ENCODE measurements at places on chromosomes 1 and 21. TPM values are rescaled to one million over a fixed set of nuclear protein-coding genes. Genes with fewer than 3 reads are reported as not detected.

The NCAM2 gene
- total RNA-seq: 4.3 TPM

The BNIPL gene
- 1.4 TPM for total RNA-seq

The MIXL1 gene
- total RNA-seq: 0.54 TPM

The AMPD1 gene
- total RNA-seq: not detected

DNA sequence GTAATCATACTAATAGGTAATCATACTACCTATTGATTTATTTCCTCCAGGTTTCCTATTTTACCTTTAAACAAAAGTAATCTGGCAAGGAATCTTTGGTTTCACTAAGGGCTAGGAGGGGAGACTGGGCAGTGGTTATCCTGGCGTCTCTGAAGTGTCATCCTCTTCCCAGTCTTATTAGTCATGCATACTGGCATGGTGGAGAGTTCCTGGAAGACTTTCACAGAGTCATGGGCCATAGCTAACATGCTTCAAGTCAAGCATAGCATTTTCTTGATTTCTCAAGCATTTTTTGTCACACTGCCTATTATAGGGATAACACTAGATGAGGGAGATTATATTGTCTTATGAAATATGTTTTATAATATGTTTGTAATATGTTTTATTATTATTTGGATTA, 64.0 kb upstream of the ASB17 start:
- no peak for DNase-seq

DNA sequence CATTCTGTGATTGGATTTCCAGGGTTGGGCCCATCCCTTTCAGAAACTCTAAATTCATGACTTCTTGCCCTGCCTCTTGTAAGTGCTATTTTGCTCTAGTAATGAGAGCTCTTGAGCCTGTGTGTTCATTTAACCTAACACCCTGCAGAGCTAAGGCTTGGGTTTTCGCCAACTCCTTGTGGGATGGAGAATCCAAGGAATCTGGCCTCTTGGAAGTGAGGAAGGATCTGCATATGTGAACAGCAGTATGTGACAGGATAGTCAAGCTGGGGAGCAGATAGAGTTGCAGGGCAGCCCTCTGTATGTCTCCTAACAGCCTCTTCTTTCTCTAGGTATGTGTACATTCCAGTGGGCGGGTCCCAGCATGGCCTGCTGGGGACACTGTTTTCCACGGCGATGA, 258.9 kb downstream of the HHAT start:
- no peak for DNase-seq

GRCh38 chr21:30206551-30207251, 9.2 kb downstream of the CLDN8 start:
- no peak for DNase-seq

Data from glutamatergic neuron (in vitro differentiated cells).